ENCODE measurements at places on chromosomes 11 and 22.
A peak's percentile ranks its signal among the peaks of the same experiment; 100 is the strongest.

GRCh38 chr11:62463121-62463542 is 44.3 kb downstream of the SCGB1A1 start:
- no peak for DNase-seq

DNA sequence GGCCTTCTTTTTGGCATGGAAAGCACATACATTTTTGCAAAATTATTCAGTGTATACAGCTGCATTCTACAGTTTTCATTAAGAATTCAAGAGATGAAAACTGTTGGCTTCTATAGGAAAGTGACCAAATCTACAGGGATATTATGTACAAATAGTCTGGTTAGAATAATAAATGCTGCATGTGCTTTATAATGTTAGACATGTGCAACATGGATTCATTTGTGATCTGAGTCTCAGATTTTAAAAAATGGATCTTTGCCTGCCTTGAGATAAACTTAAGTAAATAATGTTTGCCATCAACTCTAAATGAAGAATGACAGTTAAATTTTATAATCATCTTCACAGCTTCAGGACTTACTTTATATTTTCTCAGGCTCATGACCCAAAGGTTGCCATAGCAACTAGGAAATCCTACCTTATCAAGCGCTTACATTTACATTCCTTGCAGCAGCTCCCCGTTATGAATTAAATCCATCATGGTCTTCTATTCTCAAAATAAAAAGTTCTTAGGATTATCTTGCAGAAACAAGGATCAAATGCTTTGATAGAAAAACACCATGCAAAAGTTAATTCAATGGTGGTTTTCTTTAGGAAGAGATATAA is 200.2 kb downstream of the CADM1 start:
- no peak for DNase-seq

DNA sequence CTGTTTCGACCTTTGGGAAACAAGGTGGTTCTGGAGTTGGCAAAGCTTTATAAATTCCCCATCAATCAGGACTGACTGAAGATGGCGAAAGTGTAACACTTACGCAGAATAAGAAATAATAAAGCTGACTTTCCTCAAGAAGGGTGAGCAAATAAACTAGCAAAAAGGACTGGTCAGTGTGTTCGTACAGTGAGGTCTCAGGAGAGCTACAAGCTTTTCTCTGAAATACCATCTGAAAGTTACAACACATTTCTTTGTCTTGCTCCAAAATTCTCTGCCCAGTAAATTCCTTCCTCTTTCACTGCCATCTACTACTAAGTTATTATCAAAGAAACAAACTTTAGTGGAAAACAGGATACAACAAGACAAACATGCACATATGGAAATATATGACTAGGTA is 13.4 kb downstream of the PITPNB start:
- no peak for DNase-seq

GRCh38 chr22:27514601-27515523 is 286.7 kb downstream of the MN1 start:
- no peak for DNase-seq

GRCh38 chr11:33709466-33709865 is 8.8 kb upstream of the C11orf91 start:
- DNase-seq = no peak

- peak; percentile 80 for DNase-seq
Observed at GRCh38 chr22:31977141-31977841, 33.0 kb downstream of the YWHAH start.

- no peak for DNase-seq
Observed at GRCh38 chr22:43114958-43115357, 4.4 kb downstream of the BIK start.

DNA sequence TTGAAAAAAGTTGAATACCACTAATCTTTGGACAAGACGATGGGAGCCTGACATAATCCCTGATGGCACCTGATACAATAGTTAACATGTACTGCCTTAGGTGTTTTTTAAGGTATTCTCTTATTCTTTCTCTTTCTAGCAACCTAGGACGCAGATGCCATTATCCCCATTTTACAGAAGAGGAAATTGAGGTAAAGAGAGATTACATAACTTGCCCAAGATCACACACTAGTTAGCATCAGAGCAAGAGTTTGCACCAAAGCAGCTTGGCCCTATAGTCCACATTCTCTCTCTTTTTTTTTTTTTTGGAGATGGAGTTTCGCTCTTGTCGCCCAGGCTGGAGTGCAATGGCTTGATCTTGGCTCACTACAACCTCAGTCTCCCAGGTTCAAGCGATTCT is 35.7 kb upstream of the RBFOX2 start:
- no peak for DNase-seq

- no peak for DNase-seq
Observed at GRCh38 chr11:39149214-39149613, 2310.2 kb downstream of the LRRC4C start.

- DNase-seq = no peak
Observed at GRCh38 chr11:86696004-86696403, 23.6 kb upstream of the ME3 start.

- no peak for DNase-seq
Observed at GRCh38 chr11:26820739-26821138, 98.9 kb upstream of the SLC5A12 start.

GRCh38 chr11:76707293-76707825 is 36.8 kb upstream of the LRRC32 start:
- no peak for DNase-seq

- no peak for DNase-seq
Observed at GRCh38 chr11:7286178-7286577, 34.5 kb downstream of the SYT9 start.

DNA sequence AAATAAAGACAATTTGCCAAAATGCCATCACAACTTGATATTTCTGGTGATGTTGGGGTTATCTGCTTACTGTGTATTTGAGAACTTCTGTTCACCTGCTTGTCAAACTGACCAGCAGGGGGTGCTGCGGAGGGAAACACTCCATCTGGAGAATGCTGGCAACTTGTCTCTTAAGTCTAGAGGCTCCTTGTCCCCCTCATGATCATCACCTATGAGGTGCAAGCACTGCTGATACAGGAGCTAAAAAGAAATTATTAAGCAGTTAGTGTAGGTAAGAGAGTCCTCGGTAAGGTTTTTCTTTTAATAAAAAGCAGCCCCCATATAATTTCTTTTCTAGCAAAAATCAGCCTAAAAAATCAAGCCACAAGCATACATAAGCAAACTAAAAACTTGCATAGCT is 32.7 kb upstream of the GLYATL1B start:
- DNase-seq = peak; percentile 40

Measured in GM20000 (cell line).